ENCODE measurements at places on chromosomes 4 and X. TPM values are rescaled to one million over a fixed set of nuclear protein-coding genes. Genes with fewer than 3 reads are reported as not detected.

CD40LG gene
- not detected for total RNA-seq

SLC9B1 gene
- total RNA-seq: 3.7 TPM

LIN54 gene
- 18.0 TPM for total RNA-seq

TAF7L gene
- not detected for total RNA-seq

GAGE12H gene
- not detected for total RNA-seq

VCX gene
- total RNA-seq: not detected

DUSP21 gene
- not detected for total RNA-seq

ZRSR2 gene
- 10.3 TPM for total RNA-seq

MAGEA12 gene
- not detected for total RNA-seq

GPR78 gene
- total RNA-seq: not detected

PRRG1 gene
- 4.6 TPM for total RNA-seq

GPR173 gene
- total RNA-seq: not detected

RBM3 gene
- 149 TPM for total RNA-seq

GRCh38 chrX:20144491-20144890 is 2.9 kb upstream of the EIF1AX start:
- DNase-seq: no peak

DNA sequence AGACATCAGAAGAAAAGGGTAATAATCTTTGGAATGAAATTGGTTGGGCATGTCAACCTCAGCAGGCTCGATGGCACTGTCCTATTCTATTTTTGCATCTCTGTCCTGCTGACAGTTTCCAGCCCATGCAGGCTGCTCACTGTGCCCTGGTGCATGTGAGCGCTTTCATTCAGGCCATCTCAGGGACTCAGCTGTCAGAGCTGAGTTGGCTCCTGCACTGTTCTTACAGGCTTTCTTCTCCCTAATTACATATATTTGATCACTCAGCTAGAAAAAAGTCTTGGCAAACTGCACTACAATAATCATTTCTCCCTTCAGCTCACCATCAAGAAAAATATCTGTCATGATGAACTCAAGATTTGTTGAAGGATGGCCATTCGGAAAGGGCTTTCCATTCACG is 84.7 kb downstream of the RASL11B start:
- no peak for DNase-seq

- DNase-seq: no peak
Measured at GRCh38 chr4:111639876-111640275, 505.4 kb upstream of the FAM241A start.

- DNase-seq: peak; percentile 38
Measured at GRCh38 chr4:86359944-86360478, at the start of gene MAPK10. MAPK10 (minus strand) TSS chr4:86360053.

GRCh38 chrX:127558811-127559210 is 493.4 kb downstream of the ACTRT1 start:
- no peak for DNase-seq

GRCh38 chr4:6465955-6466354 is 6.5 kb downstream of the PPP2R2C start:
- DNase-seq: no peak

- DNase-seq: no peak
Measured at GRCh38 chr4:165204462-165204830, 2.9 kb upstream of the KLHL2 start.

DNA sequence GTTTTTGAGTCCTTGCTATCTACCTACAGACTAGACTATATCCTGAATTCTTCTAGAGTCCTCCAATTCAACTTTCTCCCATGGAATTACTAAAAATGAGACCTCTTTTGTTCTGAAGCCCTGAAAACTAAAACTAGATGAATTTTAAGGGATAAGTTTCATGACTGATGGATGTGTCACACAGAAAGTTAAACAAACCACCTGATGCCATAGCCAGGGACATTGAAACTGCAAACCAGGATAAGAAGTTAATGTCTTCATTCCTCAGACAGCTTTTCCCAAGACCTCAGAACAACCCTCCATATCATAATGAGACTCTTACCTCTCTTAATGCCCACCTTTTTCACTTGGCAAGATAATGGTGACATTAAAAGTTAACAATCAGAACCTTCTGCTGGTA is 81.5 kb upstream of the PTPN13 start:
- no peak for DNase-seq

- DNase-seq: no peak
Measured at GRCh38 chrX:11557120-11557519, 108.6 kb downstream of the ARHGAP6 start.

- no peak for DNase-seq
Measured at GRCh38 chrX:88439935-88440334, 307.1 kb upstream of the CPXCR1 start.

GRCh38 chrX:115553171-115553570 is 7.8 kb upstream of the PLS3 start:
- DNase-seq: no peak

DNA sequence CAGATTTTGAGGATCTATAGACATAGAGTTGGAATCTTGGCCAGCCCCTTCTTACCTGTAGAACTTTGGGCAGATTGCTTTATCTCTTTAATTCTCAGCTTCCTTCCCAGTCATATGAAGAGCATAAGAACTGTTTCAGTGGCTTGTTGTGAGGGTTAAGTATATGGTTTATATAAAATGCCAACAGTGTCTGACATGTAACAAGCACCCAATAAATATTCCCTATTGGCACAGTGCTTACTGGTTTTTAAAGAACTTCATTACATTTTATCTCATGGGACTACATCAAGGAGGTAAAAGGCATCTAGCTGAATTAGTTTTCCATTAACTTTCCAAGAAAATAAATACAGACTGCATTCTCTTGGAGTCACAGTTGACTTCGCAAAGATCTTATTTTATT is 106.7 kb upstream of the LIMCH1 start:
- no peak for DNase-seq

DNA sequence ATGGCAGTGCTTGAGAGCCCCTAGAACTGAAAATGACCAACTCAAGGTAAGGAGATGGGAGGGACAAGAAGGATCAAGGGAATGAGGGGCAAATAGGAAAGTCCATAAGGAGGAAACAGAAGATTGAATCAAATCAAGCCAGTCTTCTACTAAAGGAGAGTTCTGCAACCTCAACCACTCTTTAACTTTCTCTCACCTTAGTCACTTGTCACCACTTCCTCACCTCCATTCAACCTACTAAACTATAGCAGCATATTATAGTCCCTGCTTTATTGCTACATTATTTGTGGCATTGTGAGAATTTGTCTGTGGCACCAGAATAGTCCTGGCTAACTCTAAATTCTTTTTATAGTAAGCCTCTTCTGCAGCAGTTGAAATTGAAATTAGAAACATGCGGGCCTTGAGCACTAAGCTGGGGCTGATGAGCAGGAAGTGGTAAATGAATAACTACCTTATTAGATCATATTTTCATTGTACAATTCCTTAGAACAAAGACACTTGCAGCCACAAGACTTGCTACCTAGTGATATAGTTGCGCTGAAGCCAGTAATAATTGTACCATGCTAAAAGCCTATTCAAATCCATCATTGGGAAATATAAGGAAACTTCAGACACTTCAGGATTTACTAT is 336.9 kb downstream of the ZNF674 start:
- DNase-seq: peak; percentile 14

DNA sequence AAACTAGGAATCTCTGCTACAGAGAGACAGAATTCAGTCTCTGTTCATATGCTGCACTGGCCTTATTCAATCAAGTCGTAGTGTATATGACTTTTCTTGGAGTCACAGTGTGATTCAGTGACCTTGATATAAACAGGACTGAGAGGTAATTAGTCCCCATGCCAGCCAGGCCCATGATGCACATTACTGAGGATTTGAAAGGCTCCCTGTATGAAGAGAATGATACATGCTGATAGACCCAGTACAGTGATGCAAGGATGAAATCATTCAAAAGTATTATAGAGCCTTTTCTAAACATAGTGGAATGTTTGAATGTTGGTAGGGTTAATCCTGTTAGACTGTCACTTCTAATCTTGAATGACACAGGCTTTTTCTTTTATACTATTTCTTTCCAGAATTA is 34.1 kb downstream of the ANXA3 start:
- no peak for DNase-seq

- DNase-seq: peak; percentile 3
Measured at GRCh38 chrX:130716781-130717413, 186.1 kb downstream of the ENOX2 start.

DNA sequence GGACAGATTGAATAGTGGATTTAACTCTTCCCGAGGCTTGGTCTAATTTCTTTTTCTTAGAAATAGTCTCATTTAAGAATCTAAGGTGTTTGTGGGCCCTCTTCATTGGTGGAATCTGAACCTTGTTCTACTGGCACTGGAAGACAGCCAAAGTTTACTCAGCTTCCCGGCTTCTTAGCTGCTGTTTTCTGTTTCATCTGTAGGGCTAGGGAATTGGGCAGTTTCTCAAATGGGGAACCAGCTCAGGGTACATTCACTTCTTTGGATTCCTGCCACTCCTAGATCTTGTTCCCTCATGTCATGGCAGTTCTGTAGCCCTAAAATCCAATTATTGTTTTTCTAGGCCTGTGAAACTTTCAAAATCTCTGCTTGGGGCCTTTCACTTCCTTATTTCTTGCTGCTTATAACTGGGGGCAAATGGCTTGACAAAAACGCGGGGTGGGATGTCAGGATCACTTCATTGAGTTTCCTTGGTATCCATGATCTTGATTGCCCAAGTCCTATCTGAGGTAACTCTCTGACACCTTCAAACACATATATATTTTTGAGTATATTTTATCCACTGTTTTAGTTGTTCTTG is 985.0 kb downstream of the C4orf33 start:
- peak; percentile 27 for DNase-seq

DNA sequence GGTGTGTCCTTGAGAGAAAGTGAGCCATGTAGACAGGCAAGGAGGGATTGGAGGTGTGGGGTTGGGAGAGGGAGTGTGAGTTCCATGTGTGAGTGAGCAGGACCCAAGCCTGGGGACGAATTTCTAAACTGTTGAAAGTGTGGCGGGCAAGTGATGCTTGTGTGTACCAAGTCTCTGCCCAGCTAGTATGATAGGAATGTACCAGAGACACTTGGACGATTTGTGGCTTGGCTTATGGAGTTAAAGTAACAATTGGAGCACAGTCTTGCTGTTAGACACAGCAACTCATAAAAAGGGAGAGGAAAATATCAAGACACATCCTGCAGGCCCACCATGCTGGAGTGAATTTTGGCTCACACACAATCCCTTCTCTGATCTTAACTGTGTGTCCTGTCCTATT is 8.5 kb downstream of the PTTG2 start:
- DNase-seq: no peak

- no peak for DNase-seq
Measured at GRCh38 chr4:153521478-153521877, 55.3 kb downstream of the TMEM131L start.

DNA sequence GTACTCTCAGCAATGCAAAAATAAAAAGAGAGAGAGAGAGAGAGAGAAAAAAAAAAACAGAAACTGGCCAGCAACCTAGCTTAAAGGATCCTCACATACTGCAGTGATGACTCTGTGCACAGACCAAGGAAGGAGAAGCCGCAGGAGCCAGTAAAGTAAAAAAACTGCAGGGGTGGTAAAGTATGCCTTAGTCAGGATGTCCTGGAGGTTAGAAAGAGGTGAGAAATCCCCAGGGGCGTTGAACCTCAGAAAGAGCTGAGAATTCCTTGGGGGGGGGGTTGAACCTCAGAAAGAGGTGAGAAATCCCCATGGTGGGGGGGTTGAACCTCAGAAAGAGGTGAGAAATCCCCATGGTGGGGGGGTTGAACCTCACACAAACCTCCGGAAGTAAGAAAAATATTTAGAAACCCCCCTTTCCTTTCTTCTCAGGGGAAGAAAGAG is 48.0 kb downstream of the MAGEA9 start:
- DNase-seq: no peak

- DNase-seq: peak; percentile 54
Measured at GRCh38 chr4:107854356-107855022, 29.8 kb downstream of the SGMS2 start.

DNA sequence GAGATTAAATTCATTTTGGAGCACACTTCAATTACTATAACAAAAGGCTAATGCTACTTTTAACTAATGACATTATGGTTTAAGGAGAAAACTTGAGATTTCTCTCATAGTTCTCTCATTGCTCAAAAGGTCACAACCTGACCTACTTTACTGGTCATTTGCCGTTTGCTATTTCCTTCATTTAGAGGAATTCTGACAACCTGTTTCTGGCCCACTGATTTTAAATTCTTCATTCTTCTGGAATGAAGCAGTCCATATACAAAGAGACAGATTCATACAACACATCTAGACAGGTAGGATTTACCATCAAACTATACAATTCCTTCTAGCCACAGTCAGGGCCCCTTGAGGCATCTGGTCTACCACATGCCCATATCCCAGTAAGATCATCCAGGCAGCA is 14.2 kb downstream of the RNF150 start:
- DNase-seq: no peak

GRCh38 chr4:33060674-33061542 is 2340.7 kb downstream of the PCDH7 start:
- no peak for DNase-seq

DNA sequence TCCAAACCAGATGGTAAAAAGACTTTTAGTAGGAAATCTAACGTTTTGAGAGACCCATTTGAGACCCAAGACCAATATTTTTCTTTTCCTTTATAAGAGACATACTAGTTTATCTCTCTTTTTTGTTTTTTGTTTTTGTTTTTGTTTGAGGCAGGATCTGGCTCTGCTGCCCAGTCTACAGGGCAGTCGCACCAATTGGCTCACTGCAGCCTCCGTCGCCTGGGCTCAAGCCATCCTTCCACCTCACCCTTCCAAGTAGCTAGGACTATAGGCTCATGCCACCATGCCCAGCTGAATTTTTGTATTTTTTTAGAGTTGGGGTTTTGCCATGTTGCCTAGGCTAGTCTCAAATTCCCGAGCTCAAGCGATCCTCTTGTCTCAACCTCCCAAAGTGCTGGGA is 77.2 kb upstream of the FHDC1 start:
- no peak for DNase-seq

- no peak for DNase-seq
Measured at GRCh38 chr4:175376287-175376977, 435.6 kb downstream of the GPM6A start.

DNA sequence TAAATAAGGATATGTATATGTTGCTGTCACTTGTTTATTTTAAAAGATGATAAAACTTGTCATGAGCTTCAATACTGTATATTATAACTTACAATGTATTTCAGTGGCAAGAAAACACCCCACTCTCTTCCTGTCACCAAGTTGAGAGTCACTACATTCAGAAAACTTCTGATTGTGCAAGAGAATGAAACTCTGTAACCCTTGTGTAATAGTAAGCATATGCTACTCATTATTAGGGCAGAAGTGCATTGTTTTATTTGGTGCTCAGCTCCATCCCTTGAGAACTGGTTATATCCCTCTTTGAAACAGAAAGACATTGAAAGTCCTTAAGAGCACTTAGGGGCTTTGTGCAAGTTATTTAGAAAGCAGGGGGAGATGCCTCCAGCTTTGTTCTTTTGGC is 594.5 kb downstream of the ARAP2 start:
- DNase-seq: no peak

GRCh38 chr4:41281038-41281634 is 24.4 kb downstream of the UCHL1 start:
- peak; percentile 91 for DNase-seq

GRCh38 chr4:2785613-2786012 is 7.3 kb upstream of the SH3BP2 start:
- peak; percentile 37 for DNase-seq

DNA sequence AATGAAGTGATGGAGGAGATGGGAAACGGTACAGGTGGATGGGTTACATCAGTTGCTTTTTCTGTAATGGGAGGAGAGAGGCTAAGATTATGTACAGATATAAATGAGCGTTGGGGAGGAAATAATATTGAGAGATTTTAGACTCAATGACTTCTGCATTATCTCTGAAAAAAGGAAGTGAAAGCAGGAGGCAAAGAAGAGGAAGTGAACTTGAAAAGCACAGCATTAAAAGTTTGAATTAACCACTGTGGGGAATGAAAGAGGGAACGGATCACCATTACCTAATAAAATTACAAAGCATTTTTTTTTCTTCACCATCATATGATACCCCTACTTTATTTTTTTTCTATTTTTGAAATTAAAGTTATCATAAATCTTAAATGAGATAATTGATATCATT is 1025.5 kb downstream of the RPA4 start:
- DNase-seq: no peak
